Small intestine (tissue), 16 donors: ENCODE measurements at places on chromosomes 2 and 18. TPM values are rescaled to one million over a fixed set of nuclear protein-coding genes. Genes with fewer than 3 reads are reported as not detected.

DNA sequence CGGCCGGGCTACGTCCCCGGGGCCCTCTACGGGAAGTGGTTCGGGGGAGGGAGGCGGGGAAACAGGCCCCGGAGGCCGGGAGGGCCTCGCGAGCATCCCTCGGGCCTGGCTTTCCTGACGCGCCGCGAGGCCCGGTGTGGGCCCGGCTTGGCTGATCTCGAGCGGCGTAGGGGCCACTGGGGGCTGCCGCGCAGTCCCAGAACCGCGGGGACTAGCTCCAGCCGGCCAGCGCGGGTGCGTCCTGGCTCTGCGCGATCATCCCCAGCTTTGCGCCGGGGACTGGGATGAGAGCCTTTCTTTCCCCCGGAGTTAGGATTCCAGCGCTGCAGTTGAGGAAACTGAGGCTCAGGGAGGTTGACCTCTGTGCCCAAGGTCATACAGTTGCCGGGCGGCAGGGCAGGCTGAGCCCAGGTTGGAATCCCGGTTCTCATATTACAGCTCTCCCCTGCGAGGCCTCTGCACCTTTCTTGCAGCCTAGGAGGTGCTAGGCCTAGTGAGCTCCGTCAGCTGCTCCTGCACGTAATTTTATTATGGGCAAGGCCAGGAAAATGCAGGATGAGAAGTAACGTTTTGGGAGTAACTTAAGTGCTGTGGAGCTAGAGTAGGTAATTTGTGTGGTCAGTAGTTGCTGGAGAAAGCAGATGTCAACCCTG lies 501 bp downstream of the LPIN1 start:
- DNase-seq = peak; percentile 52

- DNase-seq = no peak
Observed at GRCh38 chr2:226489775-226490541, 309.7 kb downstream of the IRS1 start.

GRCh38 chr2:15984368-15985255 lies 44.3 kb downstream of the MYCN start:
- DNase-seq = no peak

DNA sequence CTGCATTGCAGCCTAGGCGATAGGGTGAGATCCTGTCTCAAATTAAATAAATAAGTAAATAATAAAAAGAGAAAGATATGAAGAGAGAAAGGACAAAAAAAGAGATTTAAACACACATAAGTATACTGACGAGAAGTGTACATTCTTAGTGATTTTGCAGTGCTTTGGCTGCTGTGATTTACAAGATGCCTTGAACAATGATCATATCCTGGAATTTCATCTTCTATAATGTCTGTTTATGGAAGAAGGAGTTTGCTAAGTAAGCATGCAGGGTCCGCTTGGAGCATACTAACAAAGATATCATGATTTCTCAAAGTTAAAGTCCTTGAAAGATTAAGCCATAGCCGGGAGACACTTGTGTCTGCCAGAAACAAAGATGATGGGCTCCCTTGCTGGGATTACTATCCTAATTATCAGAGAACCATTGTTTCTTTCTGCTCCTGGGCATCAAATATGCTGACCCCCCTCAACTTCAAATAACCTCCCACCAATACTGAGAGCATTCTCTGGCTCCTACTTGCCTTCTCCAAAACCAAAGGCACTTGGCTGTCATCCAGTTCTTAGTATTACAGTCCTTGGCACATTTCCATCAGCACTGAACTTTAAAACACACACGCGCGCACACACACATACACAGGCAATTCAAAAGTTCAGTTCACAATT lies 47.5 kb upstream of the STAM2 start:
- peak; percentile 78 for DNase-seq

DNA sequence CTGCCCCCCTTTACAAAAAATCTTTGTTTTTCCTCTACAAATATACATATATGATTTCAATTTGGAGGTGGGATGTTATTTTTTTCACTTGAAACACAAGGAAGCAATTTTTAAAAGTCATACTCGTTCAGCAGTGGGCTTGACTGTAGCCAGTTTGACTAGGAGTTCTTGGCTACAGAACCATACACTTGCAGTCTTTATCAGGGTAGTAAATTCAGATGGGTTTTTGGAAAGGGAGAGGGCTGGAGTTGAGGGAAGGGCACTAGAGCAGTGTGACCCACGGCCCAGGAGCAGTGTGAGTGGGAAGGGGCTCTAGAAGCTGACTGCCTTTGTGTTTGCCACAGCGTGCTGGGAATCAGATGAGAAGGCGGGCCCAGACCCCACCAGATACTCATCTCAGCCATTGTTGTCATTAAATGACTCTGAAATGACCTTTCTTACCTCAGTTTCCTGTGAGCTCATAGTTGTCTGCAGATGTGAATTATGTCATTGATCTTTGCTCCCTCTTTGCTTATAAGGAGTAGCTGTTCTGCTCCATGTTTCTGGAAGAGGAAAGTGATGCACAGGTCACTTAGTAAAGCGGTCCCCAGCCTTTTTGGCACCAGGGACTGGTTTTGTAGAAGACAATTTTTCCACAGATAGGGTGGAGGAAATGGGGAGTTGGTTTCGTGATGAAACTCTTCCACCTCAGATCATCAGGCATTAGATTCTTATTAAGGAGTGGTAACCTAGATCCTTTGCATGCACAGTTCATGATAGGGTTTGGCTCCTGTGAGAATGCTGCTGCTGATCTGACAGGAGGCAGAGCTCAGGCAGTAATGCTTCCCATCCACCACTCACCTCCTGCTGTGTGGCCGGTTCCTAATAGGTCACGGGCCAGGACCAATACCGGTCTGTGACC lies 116.8 kb downstream of the SPTBN1 start:
- DNase-seq = peak; percentile 73

DNA sequence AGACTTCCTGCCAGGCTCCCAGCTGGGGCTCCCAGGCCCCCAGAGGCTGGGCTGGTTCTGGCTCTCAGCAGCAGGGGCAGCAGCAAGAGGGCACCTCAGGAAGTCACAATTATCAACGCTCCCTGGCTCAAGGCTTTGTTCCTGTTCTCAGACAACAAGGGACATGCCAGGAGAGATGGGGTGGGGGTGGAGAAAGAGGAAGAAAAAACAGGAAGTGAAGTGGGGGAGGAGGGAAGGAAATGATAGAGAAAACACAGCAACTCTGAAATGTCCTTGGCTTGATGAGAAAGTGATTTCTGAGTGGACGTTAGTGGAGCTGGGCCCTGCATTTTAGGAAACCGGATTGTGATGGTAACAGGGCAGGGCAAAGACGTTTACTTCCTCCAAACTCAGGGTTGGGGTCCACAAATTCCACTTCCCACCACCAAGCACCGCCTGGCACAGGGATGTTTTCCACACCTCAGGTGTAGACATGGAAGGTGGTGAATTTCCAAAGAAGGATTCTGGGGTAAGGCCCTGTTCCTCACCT lies 40.4 kb downstream of the CYRIA start:
- no peak for DNase-seq

- peak; percentile 16 for DNase-seq
Observed at GRCh38 chr2:158953454-158953853, 15.0 kb upstream of the TANC1 start.

DNA sequence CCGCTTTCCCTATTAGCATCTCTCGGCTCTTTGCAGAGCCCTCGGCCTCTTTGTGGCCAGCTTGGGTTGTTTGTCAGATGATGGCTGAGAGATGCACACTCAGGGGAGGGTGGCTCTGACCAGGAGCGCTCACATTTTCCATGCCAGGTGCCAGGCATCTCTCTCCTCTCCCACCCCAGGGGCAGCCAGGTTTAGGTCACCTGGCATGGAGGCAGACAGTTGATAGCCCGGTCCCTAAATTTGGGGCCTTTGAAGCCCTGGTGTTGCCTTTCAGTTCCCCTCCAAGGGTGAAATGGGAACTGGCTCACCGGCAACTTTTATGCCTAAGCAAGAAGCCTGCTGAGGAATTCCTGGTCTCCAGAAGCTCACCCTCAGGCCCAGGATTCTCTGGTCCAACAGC lies 19.1 kb downstream of the LBH start:
- no peak for DNase-seq

- no peak for DNase-seq
Observed at GRCh38 chr2:736939-737338, 59.7 kb upstream of the TMEM18 start.

- DNase-seq = no peak
Observed at GRCh38 chr2:44679584-44679983, 261.9 kb upstream of the SIX3 start.

- DNase-seq = no peak
Observed at GRCh38 chr2:96885432-96886347, 15.8 kb upstream of the SEMA4C start.

- DNase-seq = no peak
Observed at GRCh38 chr2:189022053-189022481, 47.9 kb downstream of the COL3A1 start.

DNA sequence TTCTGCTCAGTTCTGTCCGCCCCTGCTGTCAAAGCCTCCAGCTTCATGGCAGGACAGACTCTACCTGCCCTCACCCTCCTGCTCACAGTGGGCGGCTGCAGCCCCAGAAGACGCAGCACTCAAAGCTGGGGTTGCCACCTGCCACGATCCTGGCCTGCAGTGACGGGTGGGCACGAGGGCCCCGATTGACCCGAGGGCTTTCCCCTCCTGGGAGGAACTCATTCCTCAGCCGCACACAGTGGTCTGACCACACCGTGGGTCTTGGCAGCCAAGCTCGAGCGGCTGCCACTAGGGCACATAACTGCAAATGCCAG lies 47.1 kb downstream of the HS6ST1 start:
- no peak for DNase-seq

GRCh38 chr2:222381566-222381965 lies 42.8 kb upstream of the SGPP2 start:
- no peak for DNase-seq

- peak; percentile 63 for DNase-seq
Observed at GRCh38 chr18:7000484-7001096, 117.0 kb downstream of the LAMA1 start.

GRCh38 chr2:89849731-89850130 lies 1158.3 kb downstream of the RPIA start:
- no peak for DNase-seq

DNA sequence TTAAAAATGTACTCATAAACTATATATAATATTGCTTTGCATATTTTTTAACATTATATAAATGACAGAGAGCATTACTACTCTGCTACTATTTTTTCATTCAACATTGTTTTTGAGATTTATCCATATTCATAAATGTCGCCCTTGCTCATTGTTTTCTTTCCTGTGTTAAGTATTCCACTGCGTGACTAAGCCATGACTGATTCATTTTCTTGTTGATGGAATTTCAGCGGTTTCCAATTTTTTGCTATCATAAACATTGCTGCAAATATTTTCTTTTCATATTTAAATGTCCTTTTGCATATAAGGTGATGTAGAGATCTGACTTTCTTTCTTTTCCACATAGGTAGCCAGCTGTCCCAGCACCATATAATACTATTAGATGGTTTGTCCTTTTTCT lies 57.6 kb downstream of the SFXN5 start:
- no peak for DNase-seq

GRCh38 chr18:22983175-22983574 lies 50.0 kb downstream of the RBBP8 start:
- peak; percentile 53 for DNase-seq

GRCh38 chr18:74683573-74683972 lies 85.9 kb downstream of the ZNF407 start:
- no peak for DNase-seq

- DNase-seq = no peak
Observed at GRCh38 chr2:29443627-29444026, 328.4 kb downstream of the CLIP4 start.

DNA sequence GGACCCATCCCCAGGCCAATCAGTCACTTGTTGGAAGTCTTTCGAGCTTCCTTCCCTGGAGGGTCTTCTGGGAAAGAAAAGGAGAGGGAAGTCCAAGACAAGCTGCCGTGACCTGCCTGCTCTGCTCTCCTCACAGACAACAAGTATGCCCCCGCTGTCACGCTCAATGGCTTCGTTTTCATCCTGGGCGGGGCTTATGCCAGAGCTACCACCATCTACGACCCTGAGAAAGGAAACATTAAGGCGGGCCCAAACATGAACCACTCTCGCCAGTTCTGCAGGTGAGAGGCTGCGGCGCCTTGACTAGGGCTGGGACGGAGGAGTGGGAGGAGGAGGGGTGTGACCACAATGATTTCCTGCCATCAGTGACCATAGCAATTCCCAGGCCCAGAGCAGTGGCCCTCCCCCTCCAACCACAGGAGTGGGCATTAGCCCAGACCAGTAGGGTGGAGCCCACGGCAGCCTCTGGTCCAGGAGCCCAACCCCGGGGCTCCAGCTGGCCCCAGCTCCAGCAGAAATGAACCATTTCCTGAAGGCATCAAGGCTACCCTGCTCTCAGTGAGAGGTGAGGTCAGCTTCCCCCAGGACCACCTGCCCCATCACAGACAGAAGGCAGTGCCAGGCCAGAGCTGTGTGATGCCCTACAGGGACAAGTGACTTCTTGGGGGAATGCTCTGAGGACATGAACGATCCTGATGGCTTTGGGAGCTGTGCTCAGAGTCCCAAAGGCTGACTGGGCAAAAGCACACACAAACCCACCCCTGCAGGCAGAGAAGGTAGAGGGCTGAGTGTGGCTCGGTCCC lies 223.1 kb downstream of the ATAD2B start:
- no peak for DNase-seq

- DNase-seq = no peak
Observed at GRCh38 chr2:30770816-30771576, 36.2 kb downstream of the CAPN13 start.

- DNase-seq = peak; percentile 64
Observed at GRCh38 chr2:201758234-201758633, 22.5 kb downstream of the ALS2 start.

The NEURL3 gene
- 0.61 TPM for polyA plus RNA-seq

The ARHGEF33 gene
- polyA plus RNA-seq = 0.13 TPM

The AQP12B gene
- not detected for polyA plus RNA-seq

The EDAR gene
- polyA plus RNA-seq = not detected

The MOGAT1 gene
- not detected for polyA plus RNA-seq

The SP110 gene
- polyA plus RNA-seq = 13.7 TPM

The SKOR2 gene
- not detected for polyA plus RNA-seq

The TTC27 gene
- polyA plus RNA-seq = 14.6 TPM

The LCT gene
- polyA plus RNA-seq = 100.0 TPM

The KIF5C gene
- polyA plus RNA-seq = 0.54 TPM

The VSNL1 gene
- polyA plus RNA-seq = 0.54 TPM
